ENCODE measurements at places on chromosomes 7 and 10.

GRCh38 chr10:125575843-125576242 is 107.1 kb downstream of the TEX36 start:
- DNase-seq, result no peak

- no peak for DNase-seq
Measured at GRCh38 chr7:134034652-134035051, 92.5 kb upstream of the LRGUK start.

- DNase-seq, result no peak
Measured at GRCh38 chr10:46292573-46293023, 5.8 kb downstream of the ANTXRL start.

GRCh38 chr10:101290881-101291280 is 61.6 kb upstream of the LBX1 start:
- DNase-seq, result no peak

DNA sequence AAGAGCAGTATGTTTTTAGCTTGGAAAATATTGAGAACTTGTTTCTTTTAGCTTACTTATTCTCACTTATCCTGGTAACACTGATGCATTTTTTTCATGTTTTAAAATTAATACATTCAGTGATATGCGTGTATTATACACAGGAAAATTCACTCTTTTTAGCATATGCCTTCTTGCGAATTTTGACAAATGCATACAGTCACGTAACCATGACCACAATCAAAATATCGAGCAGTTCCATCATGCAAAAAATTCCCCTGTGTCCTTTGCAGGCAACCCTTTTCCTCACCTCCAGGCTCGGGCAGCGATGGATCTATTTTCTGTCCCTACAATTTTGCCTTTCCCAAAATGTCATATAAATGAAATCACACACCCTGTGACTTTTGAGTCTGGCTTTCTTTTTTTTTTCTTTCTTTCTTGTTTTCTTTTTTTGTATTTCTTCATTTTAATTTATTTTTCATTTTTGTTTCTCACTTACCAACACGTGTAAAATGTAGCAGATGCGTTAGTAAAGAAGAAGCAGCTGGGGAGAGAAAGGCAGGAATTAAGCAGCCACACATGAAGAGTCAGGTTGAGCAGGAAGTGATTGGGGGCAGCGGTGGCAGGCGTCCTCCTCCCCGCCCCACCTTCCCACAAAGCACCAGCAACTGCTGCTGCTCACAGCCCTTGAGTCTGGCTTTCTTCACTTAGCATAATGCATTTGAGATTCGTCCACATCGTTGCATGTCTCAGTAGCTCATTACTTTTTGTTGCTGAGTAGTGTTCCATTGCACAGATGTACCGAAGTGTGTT is 29.9 kb downstream of the ADRB1 start:
- DNase-seq, result no peak

DNA sequence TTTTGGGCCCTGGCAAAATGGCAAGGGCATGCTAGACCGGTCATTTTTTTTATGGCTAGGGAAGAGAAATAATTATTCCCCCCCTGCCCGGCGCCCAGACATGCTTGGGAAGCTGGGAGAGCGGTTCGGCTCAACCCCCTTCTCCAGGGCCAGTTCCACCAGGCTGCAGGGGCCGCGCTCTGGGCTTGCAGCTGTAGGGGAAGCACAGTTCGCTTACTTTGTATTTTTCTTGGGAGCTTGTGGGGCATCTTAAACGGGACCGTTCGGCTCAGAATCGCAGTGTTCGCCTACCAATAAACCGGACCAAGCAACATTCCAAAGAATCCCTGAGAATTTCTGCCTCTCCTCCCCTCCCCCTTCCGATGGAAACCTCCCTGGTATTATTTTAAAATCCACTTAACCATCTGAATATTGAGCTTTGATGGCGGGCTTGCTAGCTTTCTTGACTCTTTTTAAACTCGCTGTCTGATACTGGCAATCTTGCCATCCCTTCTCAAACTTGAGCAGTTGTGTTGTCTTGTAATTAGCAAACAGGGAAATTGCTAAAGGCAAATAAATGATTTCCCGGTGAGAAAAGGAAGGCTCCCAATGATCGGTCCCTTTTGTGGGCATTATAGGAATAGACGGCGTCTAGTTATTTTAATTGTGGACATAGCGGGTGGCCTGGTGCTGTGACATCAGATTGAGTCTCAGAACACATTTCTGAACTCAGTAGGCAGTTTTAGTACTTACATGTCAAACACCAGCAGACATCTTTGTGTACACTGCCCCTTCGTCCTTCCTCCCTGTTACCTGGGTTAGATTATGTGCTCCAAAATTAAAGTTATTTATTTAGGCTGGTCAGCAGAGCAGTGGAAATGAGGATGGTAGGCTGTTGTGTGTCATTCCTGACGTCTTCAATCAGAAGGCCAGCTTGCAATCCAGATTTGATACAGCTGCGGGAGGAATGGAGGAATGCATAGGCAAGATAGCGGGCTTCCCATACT is 3.4 kb downstream of the TCF7L2 start:
- DNase-seq, result no peak

- DNase-seq, result no peak
Measured at GRCh38 chr7:133434246-133434865, 181.5 kb downstream of the EXOC4 start.

GRCh38 chr7:143454091-143454680 is 10.9 kb downstream of the TAS2R60 start:
- no peak for DNase-seq

DNA sequence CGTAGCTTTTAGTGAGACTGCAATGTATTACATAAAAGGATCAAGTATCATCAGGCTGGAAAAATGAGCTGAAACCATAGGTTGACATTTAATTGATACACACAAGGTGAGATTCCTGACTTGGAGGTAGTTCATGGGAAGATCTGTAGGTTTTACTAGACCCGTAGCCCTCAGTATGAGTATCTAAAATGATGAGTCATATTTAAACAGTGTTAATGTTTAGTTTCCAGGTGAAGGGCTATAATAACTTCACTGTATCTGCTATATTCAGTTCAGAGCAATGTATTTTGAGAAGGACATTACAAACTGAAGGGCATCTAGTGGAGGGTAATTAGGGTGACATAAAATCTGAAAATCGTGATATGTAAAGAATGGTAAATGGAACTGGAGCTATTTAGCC is 35.0 kb downstream of the ENTPD1 start:
- no peak for DNase-seq
